ENCODE measurements at places on chromosomes 3 and 15.

GRCh38 chr3:60698117-60698516, 553.1 kb downstream of the FHIT start:
- no peak for DNase-seq

GRCh38 chr3:32948625-32949445, 2.6 kb upstream of the CCR4 start:
- no peak for DNase-seq

DNA sequence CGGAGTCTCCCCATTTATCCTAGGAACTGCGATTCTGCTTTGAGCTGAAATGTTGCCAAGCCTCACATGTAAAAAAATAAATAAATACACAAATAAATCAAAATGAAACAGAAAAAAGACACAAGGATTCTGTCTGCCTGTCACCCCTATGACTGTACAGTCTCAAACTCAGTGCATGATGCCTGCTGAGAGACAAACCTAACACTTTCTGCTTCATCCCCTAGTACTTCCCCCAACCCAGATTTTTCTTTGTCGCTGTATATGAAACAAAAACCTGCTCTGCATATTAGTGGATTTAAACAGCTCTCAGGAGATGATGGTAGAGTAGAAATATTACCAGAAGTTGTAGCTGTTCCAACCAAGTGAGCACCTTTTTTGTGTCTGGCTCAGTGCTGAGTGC, 530.7 kb upstream of the CFAP20DC start:
- no peak for DNase-seq

DNA sequence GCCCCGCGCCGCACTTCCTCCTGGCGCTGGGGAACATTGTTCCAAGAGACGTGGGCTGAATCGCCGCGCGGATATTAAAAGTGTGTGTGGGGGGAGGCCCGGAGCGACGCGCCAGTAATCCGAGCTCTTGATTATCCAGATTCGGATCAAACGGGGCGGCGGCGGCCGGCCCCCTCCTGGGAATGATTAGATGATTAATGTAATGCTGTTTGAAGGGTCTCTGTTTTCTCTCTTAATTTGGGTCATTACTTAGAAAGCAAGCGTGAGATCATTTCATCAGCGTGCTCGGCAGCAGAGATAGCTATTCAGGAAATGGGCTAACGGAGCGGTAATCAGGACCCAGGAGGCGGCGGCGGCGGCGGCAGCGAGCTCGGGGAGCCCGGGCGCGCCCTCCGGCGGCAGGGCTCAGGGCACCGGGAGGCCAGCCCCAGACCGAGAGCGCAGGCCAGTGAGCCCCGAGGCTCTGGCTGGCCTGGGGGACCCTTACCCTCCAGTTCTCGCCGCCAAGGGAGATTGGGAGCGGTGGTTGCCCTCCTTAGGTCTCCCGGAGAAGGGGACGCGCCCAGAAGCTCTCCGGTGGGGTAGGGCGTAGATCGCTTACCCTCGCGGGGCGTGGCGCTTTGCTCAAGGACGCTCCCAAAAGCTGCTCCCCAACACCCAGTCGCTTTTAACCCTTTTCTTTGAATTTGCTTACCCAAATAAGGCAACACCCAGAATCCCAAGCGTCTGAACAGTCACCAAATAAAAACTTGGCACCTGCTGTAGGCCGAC, 4.5 kb downstream of the FEZF2 start:
- no peak for DNase-seq

- DNase-seq = no peak
These were observed 35.1 kb downstream of the FGF7 start for GRCh38 chr15:49458145-49458544.

GRCh38 chr3:172786036-172786435, 35.5 kb downstream of the ECT2 start:
- no peak for DNase-seq

- DNase-seq = no peak
These were observed 239.7 kb upstream of the BHLHE40 start for GRCh38 chr3:4739289-4740236.

GRCh38 chr3:134357914-134358811, 16.1 kb downstream of the AMOTL2 start:
- no peak for DNase-seq

DNA sequence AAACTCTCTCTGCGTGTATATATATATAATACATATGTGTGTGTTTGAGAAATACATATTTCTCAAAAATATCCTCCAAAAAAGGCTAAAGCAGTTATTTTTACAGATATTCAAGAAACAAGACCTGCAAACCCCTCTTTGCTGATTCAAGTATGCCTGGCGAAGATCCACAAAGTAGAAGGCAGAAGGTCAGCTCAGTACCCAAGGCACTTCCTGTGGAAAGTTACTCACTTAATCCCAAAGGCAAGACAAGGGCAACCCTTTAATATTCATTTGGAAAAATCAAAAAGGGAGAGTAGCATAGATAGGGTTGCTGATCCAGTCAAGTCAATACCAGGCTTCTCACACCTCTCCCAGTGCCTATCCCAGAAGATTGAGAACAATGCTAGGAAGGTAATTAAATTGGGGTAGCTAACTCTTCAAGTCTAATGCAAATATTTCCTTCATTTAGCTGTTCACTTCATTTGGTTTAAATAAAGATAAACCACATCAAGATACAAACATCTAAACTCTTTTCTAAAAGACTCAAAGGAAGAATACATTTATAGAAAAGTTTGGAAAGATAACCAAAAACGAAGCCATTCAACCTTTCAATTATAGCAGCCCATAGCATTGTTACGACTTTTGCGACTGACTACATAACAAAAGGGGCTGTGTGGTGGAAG, 7.2 kb downstream of the COX17 start:
- DNase-seq = no peak

GRCh38 chr15:69035205-69035917, 20.9 kb downstream of the NOX5 start:
- DNase-seq = no peak

DNA sequence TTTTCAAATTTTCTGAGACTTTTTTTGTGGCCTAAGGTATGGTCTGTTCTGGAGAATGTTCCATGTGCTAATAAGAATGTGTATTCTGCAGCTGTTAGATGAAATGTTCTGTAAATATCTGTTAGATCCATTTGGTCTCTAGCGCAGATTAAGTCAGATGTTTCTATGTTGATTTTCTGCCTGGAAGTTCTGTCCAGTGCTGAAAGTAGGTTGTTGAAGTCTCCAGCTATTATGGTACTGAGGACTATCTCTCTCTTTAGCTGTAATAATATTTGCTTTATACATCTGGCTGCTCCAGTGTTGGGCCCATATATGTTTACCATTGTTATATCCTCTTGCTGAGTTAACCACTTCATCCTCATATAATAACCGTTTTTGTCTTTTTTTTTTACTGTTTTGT, 13.2 kb upstream of the TUBGCP5 start:
- DNase-seq = no peak

DNA sequence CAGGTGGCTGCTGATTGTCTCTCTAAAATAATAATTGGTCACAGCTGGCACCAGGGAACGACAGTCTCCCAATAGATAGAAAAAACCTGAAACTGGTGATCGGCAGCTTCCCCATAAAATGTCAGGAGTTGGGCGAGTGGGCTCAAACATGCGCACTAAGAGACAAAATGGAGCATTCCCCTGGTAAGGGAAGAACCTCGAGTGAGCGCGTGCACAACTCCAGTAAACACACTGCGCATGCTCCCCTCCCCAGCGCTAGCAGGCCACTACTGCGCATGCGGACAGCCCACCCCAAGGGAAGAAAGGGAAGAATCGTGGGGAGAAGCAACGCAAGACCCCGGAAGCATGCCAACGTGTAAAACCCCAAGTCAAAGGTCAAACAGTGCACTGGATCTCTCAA, 7.7 kb upstream of the STARD5 start:
- no peak for DNase-seq

- no peak for DNase-seq
These were observed 95.3 kb downstream of the SLC49A4 start for GRCh38 chr3:122890077-122890719.

All from cerebellar nuclear complex (tissue), 1 donor.